Caco-2 (cell line): ENCODE measurements at places on chromosomes 16 and 17. TPM values are rescaled to one million over a fixed set of nuclear protein-coding genes. Genes with fewer than 3 reads are reported as not detected.

DNA sequence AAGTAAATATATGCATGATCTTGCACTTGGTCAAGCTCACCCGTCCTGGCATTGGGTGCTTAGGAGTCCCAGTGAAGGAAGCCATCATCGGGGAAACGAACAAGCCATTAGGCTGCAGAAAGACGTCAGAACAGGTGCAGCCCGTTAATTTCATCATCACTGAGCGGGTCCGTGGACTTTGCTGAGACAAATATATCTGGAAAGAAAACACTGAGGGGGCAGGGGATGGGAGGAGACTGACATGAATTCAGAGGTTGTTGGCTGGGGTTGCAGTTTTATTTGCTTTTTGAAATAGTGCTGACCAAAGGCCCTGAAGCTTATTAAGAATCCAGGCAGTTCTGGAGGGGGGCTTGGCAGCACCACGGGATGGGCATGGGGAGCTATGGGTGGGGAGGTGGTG lies 207.2 kb downstream of the ENGASE start:
- no peaks in the 10 kb centered on the region for H3K36me3 ChIP-seq
- no peak for DNase-seq
- no peak overlapping the region for H3K27ac ChIP-seq
- H3K27me3 ChIP-seq: 0 out of 2 replicates have a peak, but pooled peaks cover 2% of the 10 kb centered on the region
- H3K4me3 ChIP-seq: no peak overlapping the region

GRCh38 chr17:82098939-82099763 lies 1.1 kb upstream of the FASN start:
- peaks cover 9% of the 10 kb centered on the region for H3K36me3 ChIP-seq
- no peaks in the 10 kb centered on the region for H3K27me3 ChIP-seq
- H3K4me1 ChIP-seq: peaks cover 62% of the 10 kb centered on the region

GRCh38 chr16:259226-259625 lies 16.5 kb downstream of the RGS11 start:
- no peaks in the 10 kb centered on the region for H3K27me3 ChIP-seq
- no peak overlapping the region for H3K27ac ChIP-seq
- H3K36me3 ChIP-seq: no peaks in the 10 kb centered on the region; the same call in 1 of the 2 replicates

GRCh38 chr16:90018652-90019542 lies at the start of gene DBNDD1:
DBNDD1 (minus strand) TSS chr16:90019456; CDS start chr16:90019341, 115 bp downstream.
- H3K27me3 ChIP-seq: no peaks in the 10 kb centered on the region
- H3K27ac ChIP-seq: peak within 1 kb of the TSS; percentile 99
- peaks cover 1% of the 10 kb centered on the region for H3K36me3 ChIP-seq
- H3K4me3 ChIP-seq: peak within 1 kb of the TSS; percentile 88
- peaks cover 34% of the 10 kb centered on the region for H3K4me1 ChIP-seq
- peak; percentile 55 for DNase-seq

GRCh38 chr17:50129728-50130558 lies at the start of gene SAMD14:
SAMD14 (minus strand) TSS chr17:50130160; CDS start chr17:50124959, 5,201 bp downstream.
- no peaks in the 10 kb centered on the region for H3K27me3 ChIP-seq
- no peaks in the 10 kb centered on the region for H3K36me3 ChIP-seq
- peak within 1 kb of the TSS; percentile 34 for H3K27ac ChIP-seq
- peaks cover 27% of the 10 kb centered on the region for H3K4me1 ChIP-seq

Gene CIITA
- total RNA-seq: 0.27 and 0.37 TPM in 2 replicates

Gene CCL4
- not detected in 2 replicates for total RNA-seq
